ENCODE measurements at places on chromosomes 12 and 14.

- no peak for DNase-seq
Measured at GRCh38 chr12:11743423-11744409, 94.2 kb downstream of the ETV6 start.

- DNase-seq, result no peak
Measured at GRCh38 chr12:123961585-123962345, 10.9 kb downstream of the CCDC92 start.

DNA sequence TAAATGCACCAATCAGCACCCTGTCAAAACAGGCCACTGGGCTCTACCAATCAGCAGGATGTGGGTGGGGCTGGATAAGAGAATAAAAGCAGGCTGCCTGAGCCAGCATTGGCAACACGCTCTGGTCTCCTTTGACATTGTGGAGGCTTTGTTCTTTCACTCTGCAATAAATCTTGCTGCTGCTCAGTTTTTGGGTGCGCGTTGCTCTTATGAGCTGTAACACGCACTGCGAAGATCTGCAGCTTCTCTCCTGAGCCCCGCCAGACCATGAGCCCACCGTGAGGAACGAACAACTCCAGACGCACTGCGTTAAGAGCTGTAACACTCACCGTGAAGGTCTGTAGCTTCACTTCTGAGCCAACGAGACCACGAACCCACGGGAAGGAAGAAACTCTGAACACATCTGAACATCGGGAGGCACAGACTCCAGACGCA lies 8.4 kb upstream of the PIANP start:
- DNase-seq, result no peak

GRCh38 chr12:76240281-76240680 lies 107.9 kb downstream of the BBS10 start:
- no peak for DNase-seq

- no peak for DNase-seq
Measured at GRCh38 chr12:4630262-4630661, 18.6 kb downstream of the AKAP3 start.

GRCh38 chr14:71482671-71483070 lies 449.6 kb upstream of the RGS6 start:
- no peak for DNase-seq
